Colonic mucosa (tissue), 4 donors: ENCODE measurements at places on chromosomes 5 and 9. TPM values are rescaled to one million over a fixed set of nuclear protein-coding genes. Genes with fewer than 3 reads are reported as not detected.

DNA sequence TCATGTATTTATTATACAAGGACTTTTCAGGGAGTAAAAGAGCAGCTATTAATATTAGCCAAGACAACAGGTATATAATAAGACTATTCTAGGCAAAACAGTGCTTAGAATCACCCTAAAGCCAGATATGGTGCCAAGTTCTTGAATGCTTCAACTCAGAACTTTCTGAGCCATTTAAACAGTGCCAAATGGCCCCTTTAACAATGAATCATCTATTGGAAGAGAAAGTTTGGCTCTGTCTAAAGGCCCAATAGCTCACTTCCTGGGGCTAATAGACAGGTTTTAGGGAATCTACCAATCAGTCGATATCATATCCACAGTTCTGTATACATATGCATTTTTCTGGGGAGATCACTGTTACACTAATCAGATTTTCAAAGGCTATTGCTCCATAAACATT is 42.9 kb downstream of the ZNF474 start:
- DNase-seq: no peak

GRCh38 chr5:72427016-72427415 is 80.2 kb downstream of the ZNF366 start:
- no peak for DNase-seq

DNA sequence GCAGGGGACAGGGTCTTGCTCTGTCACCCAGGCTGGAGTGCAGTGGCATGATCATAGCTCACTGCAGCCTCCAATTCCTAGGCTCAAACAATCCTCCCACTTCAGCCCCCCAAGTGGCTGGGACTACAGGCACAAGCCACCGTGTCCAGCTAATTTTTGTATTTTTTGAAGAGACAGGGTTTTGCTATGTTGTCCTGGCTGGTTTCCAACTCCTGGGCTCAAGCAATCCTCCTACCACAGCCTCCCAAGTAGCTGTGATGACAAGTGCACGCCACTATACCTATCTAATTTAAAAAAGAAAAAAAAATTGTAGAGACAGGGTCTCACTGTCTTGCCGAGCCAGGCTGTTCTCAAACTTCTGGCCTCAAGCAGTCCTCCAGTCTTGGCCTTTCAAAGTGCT is 31.6 kb upstream of the LECT2 start:
- DNase-seq: no peak

- DNase-seq: no peak
Measured at GRCh38 chr9:109956717-109957440, 176.9 kb downstream of the PALM2AKAP2 start.

GRCh38 chr5:67434466-67434865 is 237.9 kb upstream of the CD180 start:
- DNase-seq: no peak

GRCh38 chr9:70609542-70610286 is 195.3 kb upstream of the KLF9 start:
- DNase-seq: no peak

The PCDHGB1 gene
- total RNA-seq: 0.15 TPM

The CCDC69 gene
- 4.2 TPM for total RNA-seq

The PCDHGA6 gene
- 1.5 TPM for total RNA-seq
